ENCODE measurements at places on chromosomes 2 and 18.

DNA sequence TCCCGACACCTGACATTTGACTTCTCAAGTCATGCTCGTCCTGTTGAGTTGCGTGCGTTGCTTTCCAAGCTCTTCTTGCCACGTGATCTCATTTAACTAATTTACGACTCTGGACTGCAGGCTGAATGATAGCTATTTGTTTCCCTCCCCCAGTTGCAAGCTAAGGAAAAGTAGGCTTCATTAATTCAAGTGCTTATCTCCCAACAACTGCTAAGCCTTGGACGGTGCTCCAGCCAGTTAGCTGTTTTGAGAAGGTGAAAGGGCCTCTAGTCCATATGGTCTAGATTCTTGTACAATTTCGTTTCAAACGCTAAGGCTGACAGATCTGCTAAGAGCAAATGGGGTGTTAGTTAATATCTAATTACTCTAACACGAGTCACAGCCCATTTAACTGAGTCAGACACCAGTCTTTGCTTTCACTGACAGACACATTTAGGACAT is 21.1 kb downstream of the GPR45 start:
- DNase-seq: no peak

DNA sequence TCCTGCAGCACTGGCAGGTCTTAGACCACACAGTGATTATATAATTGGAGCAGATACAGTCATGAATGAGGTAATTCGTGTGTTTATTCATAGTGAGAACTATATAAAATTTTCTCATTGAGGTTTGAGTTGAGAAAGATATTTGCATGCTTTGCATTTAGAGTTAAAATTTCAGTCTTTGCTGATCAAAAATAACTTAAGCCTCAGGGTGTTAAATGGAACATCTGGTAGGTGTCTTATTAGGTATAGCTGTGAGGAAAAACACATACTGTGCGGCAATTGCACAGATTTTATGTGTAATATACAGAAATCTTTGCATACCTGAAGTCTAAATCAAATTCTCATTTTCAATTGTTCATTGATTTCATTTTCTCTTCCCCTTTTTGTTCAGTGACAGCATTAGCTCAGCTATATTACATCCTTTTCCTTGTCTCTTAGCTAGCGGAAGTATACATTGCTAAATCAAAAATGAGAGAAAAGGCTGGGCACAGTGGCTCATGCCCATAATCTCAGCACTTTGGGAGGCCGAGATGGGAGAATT is 21.2 kb downstream of the GORASP2 start:
- no peak for DNase-seq

DNA sequence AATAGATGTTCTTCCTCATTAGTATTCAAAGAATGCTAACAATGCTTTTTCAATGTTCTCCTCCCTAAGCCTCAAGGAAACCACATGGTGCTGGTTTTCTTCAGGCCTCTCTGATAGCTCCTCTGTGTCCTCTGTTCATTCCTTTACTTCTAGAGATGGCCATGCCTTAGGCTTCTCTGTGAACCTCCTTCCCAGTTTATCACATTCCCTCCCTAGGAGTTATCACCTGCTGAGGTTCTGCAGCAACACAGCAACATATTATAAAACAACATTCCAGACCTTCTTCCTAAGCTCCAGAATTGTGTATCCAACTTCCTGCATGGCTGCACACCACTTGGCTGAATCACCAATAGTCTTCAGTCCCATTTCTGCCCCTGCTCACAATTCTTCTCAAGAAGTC is 325.5 kb downstream of the IRS1 start:
- DNase-seq: no peak

DNA sequence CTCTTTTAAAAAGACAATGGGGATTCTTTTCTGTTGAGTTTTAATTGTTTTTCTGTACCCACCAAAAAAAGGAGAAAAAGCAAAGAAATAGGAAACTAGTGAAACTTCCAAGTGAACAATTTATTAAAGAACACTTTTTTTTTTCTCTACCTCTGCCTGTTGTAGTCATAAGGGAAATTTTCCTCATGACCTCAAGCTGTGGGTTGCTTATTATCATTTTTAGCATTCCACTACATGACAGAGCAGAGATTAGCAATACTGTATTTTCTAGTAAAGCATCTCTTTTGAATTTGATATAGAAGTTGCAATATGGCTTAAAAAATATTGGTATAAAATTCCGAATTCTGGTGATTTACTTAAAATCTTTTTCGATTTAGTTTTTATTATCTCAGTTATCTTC is 87.9 kb upstream of the LRRTM1 start:
- DNase-seq: no peak

DNA sequence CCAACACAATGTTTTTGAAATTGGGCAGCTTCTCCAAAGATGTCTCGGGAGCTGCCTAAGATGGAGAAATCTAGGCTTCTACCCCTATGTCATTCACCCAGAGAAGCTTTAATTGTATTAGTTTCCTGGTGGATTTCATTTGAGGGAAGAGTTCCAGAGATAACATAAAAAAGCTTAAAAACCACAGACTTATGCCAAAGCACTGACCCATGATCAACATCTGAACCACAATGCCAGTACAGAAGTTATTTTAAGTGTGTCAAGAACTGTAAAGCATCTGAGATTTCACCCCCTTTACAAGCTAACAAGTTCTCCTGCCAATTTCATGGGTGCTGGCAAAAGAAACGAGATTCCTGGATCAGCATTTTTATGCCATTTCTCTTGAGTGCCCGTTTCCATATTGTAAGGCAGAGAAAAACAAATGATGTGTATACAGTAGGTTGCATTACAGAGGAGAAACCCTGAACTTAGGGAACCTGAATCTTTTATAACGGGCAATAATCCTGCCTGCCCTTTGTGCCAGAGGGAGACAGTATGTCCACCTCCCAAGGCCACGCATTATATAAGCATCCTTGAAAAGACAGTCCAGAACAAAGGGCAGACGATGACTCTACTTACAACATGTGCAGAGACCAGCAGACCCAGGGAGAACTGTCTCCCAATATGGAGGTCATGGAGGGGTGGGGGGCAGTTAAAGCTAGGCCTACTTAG is 44.1 kb downstream of the MREG start:
- no peak for DNase-seq

DNA sequence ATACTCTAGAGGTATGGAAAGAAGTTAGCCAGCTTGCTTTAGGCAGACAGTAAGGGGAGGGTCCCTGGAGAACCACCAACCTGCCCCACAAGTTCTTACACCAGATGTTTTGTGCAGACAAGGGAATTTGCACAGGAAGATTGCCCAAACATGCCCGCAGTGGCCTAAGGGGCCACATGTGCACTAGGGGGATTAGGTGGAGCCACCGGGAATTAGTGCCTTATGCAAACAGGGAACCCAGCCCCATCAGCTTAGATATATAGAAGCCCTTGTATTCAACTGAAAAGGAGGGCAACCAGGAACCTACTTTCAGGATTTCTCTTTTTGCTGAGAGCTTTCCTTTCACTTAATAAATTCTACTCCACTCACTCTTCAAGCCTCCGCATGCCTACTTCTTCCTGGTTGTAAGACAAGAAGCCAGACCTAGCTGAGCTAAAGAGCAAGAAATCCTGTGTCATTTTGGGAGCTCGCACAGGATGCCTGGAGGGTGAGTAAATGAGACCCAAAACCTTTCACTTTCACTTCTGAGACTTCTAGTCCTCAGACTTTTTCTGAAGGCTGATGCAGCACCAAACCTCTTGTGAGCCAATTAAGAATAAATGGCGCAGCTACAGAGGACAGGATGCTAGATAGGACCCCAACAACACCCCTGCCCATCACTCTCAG is 146.3 kb downstream of the GCA start:
- no peak for DNase-seq

DNA sequence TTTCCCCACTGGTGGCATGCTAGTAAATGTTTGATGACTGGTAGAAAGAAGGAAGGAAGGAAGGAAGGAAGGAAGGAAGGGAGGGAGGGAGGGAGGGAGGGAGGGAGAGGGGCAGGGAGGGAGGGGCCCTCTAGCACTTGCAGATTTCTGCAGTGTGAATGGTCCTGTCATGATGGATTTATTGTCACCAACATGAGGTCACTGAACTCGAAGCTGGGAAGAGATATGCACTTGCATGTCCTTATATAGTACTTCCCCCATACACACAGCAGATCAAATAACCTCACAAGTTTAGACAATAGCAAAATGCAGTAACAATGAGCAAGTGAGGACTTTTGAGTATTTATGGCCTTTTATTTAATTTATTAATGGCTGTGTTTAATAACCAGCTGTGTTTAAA is 44.5 kb upstream of the CXCR4 start:
- no peak for DNase-seq

DNA sequence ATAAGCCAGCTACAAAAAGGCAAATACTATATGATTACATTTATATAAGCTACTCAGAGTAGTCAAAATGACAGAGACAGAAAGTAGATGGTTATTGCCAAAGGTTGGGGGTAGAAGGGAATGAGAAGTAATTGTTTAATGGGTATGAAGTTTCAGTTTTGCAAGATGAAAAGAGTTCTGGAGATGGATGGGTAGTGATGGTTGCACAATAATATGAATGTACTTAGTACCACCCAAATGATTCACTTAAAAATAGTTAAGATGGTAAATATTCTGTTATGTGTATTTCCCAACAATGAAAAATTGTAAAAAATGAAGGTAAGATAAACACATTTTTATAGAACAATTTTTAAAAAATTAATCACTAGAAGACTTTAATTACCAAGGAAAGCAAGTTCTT is 448.4 kb downstream of the ADCYAP1 start:
- DNase-seq: no peak

GRCh38 chr2:190607014-190607597 is 41.8 kb upstream of the NAB1 start:
- DNase-seq: no peak

GRCh38 chr18:72672364-72673184 is 128.4 kb upstream of the CBLN2 start:
- peak; percentile 60 for DNase-seq

GRCh38 chr18:65754121-65754520 is 3.3 kb downstream of the CDH7 start:
- DNase-seq: no peak

DNA sequence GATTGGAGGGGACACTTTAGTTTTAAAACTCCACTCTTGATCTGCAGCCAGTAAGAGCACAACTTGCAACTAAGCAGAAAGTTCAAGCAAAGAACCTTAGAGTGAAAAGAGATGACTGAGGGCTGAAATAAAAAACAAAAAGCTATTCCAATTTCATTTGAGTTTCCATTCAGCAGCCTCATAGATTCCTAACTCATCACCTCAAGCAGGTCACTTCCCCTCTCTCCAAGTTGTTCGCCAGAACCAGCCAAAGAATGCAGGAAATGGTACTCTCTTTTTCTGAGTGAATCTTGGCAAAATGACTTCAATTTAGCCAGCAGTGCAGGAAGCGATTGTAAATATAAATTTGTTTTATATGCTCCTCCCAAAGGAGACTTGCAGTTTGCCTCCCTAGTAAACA is 213.3 kb downstream of the SETBP1 start:
- no peak for DNase-seq

- DNase-seq: no peak
These were observed 21.9 kb upstream of the MTERF4 start for GRCh38 chr2:241123816-241124536.

DNA sequence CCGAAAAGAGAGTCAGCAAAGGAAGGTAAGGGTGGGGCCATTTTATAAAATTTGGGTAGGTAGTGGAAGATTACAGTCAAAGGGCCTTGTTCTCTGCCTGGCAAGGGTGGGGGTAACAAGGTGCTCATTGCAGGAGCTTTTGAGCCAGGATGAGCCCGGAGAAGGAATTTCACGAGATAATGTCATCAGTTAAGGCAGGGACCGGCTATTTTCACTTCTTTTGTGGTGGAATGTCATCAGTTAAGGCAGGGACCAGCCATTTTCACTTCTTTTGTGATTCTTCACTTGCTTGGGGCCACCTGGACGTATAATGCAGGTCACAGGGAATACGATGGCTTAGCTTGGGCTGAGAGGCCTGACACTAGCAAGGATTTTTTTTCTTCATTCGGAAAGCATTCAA is 58.1 kb downstream of the CYP1B1 start:
- no peak for DNase-seq

- peak; percentile 26 for DNase-seq
These were observed 83.7 kb downstream of the CERKL start for GRCh38 chr2:181573140-181573736.

- DNase-seq: no peak
These were observed 24.5 kb upstream of the PELI1 start for GRCh38 chr2:64168756-64169155.

DNA sequence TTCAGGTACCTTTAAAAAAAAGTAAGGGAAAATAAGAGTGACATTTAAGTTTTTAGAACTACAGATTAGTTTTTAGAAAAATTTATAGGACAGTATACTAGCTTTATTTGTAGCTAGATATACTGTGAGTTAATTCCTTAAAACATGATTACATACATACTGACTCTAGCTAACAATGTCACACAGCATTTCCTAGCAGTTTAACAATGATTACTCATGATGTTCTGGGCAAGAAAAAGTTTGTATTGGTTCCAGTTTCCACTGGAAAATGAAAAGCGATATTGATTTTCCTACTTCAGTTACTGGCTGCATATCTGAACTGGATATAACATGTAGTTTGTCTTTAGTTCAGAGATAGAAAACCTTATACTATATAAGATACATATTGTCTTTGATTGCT is 19.4 kb downstream of the SLC39A6 start:
- no peak for DNase-seq
